ENCODE measurements at places on chromosomes 3 and 15.

DNA sequence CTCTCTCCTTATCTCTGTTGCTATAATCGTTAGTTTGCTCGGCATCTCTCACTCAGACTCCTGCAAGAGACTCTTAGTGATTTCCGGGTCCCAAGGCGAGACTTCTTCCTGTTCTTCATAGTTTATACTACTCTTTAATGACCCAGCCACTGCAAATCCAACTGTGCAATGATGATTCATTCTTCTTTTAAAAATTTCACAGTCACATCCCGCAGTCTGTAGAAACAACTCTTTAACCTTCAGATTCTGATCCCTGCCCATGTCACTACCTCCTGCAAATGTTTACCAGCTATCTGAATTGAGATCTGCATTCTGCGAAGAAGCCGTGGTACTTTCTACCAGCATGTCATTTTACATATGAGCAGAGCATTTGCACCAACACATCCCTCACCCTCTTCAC lies 2.8 kb upstream of the VGLL3 start:
- no peak for DNase-seq

DNA sequence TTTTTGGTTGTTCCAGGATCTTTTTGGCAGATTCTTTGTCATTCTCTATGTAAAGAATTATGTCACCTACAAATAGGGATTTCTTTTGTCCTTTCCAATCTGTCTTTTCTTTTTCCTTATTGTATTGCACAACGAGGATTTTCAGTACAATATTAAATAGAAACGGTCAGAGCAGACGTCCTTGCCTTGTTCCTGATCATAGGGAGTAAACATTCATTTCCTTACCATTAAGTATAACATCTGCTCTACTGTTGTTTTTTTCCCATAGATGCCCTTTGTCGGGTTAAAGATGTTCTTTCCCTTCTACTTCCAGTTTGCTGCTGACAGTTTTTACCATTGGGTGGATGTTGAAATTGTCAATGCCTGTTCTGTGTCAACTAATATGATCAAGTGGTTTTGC lies 528.4 kb downstream of the OCA2 start:
- DNase-seq: no peak

- no peak for DNase-seq
These were observed 525.8 kb downstream of the SHQ1 start for GRCh38 chr3:72322264-72322976.

GRCh38 chr3:185789891-185790830 lies 34.7 kb downstream of the IGF2BP2 start:
- no peak for DNase-seq

- no peak for DNase-seq
These were observed 14.9 kb downstream of the UBE2E2 start for GRCh38 chr3:23217872-23218554.

- DNase-seq: no peak
These were observed 29.4 kb downstream of the ZXDC start for GRCh38 chr3:126446301-126446700.

DNA sequence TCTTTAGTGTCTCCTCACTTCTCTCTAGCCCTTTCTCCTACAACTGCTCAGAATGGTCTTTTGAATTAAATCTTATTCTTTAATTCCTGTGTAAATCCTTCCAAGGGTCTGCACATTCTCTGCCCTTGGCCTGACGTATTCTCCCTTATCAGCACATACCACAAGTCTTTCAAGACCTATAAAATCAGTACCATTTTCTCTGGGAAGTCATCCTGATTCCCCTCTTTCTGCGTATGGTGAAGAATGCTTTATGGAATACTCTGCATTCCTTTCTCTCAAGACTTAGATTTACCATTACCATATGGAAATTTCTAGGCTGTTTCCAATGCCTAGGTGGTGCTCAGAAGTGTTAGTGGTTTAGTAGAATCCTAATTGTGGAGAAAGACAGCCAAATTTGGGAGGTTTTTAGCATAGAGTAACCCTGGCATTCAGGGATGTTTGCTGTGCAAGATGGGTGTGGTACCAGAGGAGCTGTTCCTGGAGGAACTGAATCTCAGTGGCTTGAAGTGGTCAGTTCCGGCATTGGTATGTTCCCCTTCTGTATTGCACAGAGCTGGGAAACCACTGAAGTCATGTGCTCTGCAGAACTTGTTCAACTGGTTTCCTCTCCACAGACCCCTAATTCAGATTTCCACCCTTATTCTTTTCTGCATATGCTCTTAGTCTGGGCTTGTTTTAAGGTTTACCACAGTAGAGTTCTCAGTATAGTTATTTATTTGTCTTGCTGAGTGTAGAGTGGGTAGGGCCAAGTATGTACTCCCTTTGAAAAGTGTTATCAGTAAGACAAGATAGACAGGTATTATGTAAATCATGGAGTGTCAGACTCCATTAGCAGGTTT lies 24.5 kb downstream of the IQGAP1 start:
- DNase-seq: peak; percentile 25

DNA sequence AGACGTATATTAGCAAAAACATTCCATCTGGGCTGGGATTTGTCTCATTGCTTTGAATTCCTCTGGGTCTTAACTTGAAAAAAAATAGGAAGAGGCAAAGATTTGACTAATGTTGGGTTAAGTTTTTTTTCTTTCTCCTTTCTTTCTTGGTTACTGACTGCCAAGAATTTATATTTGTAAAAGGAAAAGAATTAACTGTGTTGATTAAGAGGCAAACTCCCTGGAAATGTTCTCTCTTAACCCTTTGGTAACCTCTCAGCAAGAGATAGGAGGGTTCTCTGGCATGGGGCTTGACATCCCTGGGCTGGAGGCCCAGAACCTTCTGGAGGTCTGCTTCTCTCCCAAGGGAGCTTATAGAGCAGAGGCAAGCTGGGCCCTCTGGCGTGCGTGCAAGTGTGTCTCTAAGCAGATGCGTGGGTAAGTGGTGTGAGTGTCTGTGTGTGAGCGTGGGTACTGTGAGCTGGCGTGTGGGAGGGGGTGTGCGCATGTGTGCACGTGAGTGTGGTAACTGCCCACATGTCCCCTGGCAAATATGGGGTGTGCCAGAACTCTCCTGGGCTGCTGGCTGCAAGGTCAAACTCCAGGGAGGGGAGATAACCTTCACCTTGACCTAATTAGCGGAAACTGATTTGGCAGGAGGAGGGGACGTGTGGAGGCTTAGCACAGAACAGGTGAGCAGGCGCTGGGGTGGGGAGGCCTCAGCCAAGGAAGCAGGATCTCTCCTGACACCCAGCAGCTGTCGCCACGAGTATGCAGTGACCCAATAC lies 49.4 kb upstream of the MAGEF1 start:
- peak; percentile 40 for DNase-seq

DNA sequence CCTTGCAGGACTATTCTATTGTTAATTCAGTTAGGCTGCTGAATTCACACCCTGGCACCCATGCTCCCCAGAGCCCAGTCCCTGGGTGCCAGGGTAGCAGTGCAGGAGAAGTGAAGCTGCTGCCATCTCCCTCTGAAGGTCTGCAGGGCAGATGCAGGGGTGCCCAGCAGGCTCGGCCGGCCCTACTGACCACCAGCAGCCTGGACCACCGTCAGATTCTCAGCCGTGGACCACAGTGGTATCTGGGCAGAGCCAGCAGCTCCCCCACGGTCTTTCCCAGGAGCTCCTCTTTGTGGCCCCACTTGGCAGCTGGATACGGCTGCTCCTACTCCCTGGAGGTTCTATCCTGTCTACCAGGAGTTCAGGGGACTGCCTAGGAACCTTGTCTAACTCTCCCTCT lies 46.8 kb downstream of the ALDH1L1 start:
- no peak for DNase-seq

DNA sequence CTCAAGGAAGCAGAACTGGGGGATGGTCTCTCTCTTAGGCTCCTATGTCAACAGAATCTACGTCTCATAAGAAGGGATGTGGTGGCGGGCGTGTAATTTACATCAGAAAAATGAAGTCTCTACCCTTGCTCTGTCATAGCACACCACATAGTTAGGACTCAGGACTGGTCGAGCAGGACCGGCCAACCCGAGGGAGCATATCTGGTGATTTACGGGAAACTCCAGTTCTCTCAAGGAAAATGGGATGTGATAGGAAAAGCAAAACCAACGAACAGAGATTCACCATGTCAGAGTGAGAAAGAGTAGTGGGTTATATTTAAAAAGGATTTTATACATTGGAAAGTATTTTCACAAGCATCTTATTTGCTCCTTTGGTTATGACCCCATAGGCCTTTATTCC lies 54.7 kb downstream of the IGF2BP2 start:
- no peak for DNase-seq

DNA sequence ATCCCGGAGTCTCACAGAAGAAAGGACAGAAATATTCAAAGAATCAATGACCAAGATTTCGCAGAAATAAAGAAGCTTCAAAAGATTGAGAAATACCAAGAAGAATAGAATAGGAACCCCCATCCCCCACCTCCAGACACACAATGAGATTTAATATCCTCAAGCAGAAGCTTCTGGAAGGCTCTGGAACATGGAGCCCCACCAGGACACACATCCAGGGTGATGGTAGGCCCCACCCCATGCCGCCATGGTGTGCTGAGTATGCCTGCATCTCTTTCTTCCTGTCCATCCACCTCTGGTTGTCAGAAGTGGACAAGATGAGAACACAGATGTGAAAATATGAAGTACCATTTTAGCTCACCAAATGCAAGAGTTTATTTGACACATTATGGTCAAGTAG lies 19.3 kb downstream of the PRR23E start:
- DNase-seq: no peak

GRCh38 chr15:46622851-46623250 lies 988.0 kb downstream of the SQOR start:
- DNase-seq: no peak

GRCh38 chr3:17753632-17753992 lies 11.2 kb upstream of the TBC1D5 start:
- no peak for DNase-seq

GRCh38 chr15:90585863-90586262 lies 56.1 kb downstream of the CRTC3 start:
- DNase-seq: no peak

- DNase-seq: no peak
These were observed 61.2 kb downstream of the IQGAP1 start for GRCh38 chr15:90449206-90449735.

- no peak for DNase-seq
These were observed 96.0 kb upstream of the PHLDB2 start for GRCh38 chr3:111763001-111763471.

DNA sequence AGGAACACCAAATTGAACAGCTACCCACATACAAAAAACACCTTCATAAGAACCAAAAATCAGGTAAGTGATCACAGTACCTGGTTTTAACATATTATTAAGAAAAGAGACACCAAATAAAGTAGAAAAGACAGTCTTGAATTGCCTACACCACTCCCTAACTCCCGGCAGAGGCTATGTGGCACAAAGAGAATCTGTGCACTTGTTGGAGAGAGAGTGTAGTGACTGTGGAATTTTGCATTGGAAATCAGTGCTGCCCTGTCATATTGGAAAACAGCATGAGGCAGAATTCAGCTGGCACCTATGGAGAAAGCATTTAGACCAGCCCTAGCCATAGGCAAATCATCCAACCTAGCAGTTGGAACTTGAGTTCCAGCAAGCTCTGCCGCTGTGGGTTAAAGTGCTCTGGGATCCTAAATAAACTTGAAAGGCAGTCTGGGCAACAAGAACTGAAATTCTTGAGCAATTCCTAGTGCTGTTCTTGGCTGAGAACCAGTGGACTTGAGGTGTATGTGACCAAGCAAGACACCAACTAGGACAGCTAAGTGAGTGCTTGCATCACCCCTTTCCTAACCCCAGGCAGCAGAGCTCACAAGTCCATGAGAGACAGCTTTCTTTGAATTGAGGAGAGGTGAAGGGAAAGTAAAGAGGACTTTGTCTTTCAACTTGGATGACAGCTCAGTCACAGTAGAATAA lies 969.6 kb upstream of the ALCAM start:
- DNase-seq: no peak

DNA sequence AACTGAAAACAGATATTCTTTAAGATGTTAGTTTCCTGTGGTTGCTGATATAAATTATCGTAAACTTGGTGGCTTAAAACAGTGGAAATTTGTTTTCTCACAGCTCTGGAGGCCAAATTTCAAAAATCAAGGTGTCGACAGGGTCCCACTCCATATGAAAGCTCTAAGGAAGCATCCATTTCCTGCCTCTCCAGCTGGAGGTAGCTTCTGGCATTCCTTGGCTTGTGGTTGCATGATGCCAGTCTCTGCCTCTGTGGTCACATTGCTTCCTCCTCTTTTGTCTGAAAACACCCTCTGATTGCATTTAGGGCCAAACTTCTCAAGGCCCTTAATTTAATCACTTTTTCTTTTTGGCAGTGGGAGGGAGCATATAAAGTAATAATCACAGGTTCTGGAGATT lies 96.8 kb downstream of the PPM1L start:
- DNase-seq: no peak

- DNase-seq: no peak
These were observed 125.6 kb upstream of the CRBN start for GRCh38 chr3:3305084-3305483.

GRCh38 chr15:94670438-94671034 lies 439.2 kb downstream of the MCTP2 start:
- peak; percentile 43 for DNase-seq

DNA sequence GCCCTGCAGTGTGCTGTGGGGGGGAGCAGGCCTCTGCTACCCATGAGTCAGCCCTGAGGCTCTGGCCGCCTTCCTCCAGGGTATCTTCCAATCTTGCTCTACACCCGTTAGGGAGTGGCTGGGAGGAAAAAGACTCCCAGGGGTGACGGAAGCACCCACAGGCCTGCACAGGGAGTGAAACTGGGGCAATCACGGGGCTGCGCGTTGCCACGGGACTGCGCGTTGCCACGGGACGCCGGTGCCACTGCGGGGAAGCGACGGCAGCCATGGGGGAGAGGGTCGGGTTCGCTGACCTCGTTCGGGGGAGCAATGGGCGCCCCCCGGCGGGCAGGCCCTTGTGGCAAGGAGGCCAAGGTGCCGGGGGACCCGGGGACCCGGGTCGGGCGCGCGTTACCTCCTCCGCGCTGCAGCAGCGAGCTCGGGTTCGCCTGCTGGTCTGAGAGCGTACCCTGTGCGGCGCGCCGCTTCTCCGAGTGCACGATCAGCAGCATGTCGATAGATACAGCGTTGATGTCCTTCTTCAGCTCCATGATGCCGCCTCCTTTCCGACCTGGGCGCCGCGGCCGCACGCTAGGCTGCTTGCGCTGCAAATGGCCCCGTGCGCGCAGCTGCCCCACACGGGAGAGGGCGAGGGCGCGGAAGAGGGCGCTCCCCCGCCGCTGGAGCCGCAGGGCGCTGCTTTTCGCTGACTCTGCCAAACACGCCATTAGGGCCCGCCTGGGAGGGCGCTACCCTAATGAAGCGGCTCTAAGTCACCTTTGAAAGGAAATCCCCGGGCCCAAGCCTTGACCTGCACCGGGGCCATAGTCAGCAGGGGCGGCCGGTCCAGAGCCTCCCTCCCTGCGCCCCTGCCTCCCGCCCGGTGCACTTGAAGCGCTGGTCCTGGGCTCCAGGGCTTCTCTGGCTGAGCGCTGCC lies at the start of gene KY:
Gene KY, minus strand, starts transcription at position 592 of the 916 bp plus-strand sequence. Its CDS starts 62 bp downstream, at position 530.
- DNase-seq: peak; percentile 83

- no peak for DNase-seq
These were observed 63.6 kb upstream of the NR2E3 start for GRCh38 chr15:71746719-71747118.
